ENCODE measurements at places on chromosomes 2 and 18.
A peak's percentile ranks its signal among the peaks of the same experiment; 100 is the strongest.

GRCh38 chr2:124339709-124340108, 314.6 kb downstream of the CNTNAP5 start:
- DNase-seq, result no peak

GRCh38 chr2:46561731-46562450, 82.5 kb downstream of the TMEM247 start:
- DNase-seq, result no peak

DNA sequence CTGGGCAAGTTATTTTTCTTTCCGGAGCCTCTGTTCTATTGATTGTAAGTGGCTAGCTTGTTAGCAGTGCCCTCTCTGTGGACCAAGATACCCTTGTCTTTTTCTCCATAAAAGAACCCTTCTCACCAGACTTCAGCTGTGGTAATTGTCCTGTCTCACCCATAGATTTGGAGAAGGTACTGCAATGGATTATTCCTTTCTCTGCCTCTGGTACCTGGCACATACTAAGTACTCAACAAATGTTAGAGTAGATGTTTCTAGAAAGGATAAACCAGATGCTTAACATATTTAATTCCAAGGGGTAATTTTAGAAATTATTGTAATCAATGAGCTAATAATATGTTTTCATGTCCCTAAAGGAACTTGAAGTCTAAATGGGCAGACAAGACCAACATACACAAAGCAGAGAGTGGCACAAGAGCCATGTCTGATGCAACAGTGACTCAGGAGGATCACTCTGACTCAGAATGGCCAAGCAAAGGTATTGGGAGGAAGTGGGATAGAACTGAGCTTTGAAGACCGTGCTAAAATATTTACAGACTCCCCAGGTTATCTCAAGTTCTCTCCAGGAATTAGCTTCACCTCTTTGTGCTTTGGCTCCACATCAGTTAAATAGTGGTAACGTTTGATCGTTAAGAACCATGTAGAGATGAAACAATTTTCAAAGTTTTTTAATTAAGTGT, 129.7 kb upstream of the OSR1 start:
- DNase-seq, result no peak

GRCh38 chr2:190804182-190804795, 76.3 kb upstream of the GLS start:
- DNase-seq, result peak; percentile 40

GRCh38 chr2:38978296-38978903, 88.7 kb downstream of the ARHGEF33 start:
- no peak for DNase-seq

- no peak for DNase-seq
Measured at GRCh38 chr18:12819322-12819721, 64.7 kb downstream of the PTPN2 start.

GRCh38 chr2:31411771-31412170, 2.8 kb downstream of the XDH start:
- no peak for DNase-seq

DNA sequence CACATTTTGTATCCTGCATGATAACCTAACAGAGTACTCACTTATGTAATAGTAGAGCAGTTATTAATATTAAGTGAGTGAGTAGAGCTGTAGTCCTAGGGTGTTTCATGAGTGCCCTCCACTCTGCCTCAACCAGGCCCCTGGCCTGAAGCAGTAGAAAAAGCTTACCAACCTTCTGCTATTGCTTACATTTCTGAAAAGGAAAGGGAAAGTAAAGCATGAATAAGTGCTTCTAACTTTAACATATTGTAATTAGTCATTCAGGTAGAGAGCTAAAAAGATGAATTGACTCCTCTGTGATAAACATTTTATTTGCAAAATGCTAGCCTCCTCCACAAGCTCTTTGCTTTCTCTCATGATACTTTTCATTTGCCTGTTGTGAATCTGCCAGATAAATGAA, 94.7 kb upstream of the RPE start:
- DNase-seq, result no peak

DNA sequence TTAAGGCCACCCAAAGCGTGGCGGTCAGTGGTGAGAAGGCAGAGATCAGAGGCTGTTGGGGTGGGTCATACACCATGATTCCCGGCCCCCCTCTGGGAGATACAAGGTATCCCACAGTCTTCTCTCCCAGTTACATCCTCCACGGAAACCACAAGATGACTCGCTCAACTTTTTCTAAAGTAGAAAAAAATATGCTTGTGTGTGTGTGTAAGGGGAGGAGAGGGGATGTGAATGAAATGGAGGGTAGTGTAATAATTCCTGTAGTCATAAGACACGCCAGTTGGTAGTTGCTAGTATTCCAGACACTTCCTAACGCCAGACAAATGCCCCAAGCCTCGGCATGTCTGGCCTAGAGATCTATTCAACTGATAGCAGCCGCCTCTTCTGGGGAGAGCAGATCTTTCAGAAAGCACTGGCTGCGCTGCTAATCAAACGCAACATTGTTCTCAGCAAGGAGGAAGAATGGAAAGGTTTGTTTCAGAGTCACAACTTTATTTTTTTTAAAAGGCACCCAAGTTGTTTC, 143.5 kb downstream of the TGIF1 start:
- DNase-seq, result no peak

- no peak for DNase-seq
Measured at GRCh38 chr2:221304916-221305315, 267.2 kb downstream of the EPHA4 start.

DNA sequence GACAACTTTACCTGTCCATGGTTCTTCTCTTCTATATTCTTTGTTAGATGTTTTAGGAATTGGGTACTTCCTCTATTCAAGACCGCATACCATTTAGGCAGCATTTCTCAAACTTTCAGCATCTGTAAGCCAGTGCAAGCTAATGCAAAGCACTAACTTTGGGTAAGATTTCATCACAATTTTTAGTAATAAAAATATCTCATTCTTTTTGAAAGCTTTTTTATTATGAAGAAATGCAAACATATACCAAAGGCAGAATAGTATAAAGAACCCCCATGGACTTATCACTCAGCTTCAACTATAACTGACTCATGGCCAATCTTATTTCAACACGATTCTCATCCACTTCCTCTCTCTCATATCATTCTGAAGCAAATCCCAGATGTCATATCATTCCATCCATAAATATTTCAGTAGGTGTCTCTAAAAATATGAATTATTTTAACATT, 32.9 kb downstream of the INO80C start:
- no peak for DNase-seq

GRCh38 chr2:67600222-67600871, 203.2 kb downstream of the ETAA1 start:
- DNase-seq, result peak; percentile 23

DNA sequence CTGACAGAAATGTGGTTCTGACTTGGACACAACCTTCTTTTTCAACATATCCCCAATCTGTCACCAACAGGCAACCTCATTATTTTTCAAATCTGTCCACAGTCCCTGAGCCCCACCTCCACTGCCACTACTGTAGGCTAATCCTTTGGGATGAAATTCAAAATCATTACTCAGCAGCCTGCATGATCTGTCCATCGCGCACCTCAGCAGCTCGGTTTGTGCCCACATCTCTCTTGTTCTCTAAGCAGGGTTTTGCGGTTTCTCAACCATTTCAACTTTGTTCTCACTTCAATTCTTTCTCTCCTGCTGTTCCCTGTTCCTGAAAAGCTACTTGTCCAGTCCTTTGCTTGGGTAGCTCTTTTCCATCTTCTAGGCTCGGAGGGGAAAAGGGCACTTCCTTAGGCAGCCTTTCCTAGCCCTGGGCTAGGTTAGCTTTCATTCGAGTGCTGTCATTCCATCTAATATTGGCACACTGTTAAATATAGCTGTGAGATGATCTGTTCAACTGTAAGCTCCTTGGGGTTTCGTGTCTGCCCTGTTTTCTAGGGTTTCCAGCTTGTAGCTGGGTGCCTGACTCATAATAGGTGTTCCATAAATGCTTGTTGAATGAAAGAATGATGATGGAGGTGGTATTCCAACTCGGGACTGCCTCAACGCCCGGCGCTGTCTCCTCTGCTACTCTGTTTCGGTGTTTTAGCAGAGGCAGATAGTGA, 653 bp upstream of the ANKAR start:
- DNase-seq, result no peak

DNA sequence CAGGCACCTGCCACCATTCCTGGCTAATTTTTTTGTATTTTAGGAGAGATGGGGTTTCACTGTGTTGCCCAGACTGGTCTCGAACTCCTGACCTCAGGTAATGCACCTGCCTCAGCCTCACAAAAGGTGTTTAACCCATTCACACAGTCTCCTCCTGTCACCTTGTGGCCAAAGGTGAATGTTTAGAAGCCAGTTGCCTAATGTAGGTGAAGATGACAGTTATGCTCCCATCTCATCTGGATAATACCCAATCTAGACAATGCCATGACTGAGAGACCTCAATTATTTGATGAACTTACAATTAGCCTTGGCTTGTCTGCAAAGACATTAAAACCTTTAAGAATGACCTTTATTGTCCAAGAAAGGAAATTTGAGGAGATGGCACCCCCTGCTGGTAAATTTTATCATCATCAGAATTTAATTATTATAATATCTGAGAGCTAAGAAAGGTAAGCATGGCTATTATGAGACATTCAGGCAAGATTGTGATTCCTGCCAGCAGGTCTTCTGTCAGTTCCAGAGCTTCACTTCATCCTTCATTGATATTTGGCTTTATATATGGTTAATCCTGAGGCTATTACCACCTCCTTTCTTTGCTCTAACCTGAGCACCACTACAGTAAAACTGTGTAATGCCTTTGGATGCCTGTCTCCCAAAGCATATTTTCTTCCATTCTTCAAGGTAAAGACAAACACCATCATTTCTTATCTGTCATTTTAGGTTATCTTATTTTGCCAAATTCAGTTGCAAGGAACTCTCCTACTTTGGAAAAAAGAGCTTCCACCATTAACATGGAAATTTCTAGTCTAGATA, 117.6 kb downstream of the FAM124B start:
- DNase-seq, result peak; percentile 66

- DNase-seq, result no peak
Measured at GRCh38 chr18:58175786-58176176, 131.8 kb downstream of the NEDD4L start.

GRCh38 chr2:16755442-16755841, 89.8 kb upstream of the CYRIA start:
- DNase-seq, result no peak

DNA sequence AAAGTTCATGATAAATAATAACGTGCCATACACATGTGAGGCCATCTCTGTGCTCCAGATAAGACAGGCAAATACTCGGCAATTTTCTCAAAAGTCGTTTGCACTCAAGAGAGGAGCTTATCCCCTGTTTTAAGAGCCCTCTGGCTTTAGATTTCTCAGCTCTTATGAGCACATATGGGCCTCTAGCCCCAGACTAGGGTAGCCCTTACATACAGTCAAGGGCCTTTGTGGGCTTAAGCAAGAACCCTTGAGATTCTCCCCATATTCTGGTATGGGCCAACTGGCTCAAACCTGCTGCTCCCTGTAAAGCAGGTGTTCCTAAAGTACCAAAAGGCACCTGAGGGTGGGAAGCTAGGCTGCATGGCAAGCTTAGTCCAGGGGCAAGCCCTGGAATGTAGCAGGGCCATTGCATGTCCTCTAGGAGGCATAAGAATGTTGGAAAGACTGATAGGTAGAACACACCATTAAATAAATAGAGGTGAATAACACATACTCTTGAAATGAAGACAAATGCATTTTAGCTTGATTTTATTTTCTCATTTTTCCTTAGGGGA, 66.1 kb downstream of the FASTKD2 start:
- DNase-seq, result no peak
